ENCODE measurements at places on chromosomes 1 and 21.

GRCh38 chr1:24491577-24492360 lies 10.9 kb upstream of the RCAN3 start:
- peak; percentile 24 for DNase-seq

GRCh38 chr21:44086636-44087425 lies 20.4 kb upstream of the PWP2 start:
- no peak for DNase-seq

- no peak for DNase-seq
Measured at GRCh38 chr1:45059829-45060228, 47.8 kb downstream of the UROD start.

DNA sequence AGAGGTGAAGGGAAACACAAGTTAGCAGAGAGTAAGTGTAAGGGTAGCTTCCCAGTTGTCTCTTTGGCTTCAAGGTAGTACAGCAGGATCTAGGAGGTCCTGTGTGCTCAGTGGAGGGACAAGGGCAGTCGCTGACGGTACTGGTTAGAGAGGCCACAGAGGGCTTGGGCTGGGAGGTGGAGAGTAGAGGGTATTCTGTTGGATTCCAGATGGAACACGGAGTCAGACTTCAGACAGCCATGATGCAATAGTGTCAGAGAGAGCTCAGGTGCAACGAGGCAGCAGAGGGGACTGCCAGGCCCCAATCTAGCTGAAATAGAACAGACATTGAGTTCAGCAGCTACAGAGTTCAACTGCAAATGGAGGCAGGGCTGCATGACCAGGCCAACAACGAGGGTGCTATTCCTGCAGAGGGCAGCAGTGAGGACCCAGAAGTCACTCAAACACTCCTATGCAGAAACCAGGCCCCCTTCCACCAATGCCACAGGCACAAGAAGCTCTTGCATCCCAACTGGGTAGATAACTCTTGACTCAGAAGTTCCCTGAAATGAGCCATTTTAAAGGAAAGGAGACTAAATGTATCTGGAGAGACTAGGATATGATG lies 325.0 kb upstream of the ESRRG start:
- no peak for DNase-seq

DNA sequence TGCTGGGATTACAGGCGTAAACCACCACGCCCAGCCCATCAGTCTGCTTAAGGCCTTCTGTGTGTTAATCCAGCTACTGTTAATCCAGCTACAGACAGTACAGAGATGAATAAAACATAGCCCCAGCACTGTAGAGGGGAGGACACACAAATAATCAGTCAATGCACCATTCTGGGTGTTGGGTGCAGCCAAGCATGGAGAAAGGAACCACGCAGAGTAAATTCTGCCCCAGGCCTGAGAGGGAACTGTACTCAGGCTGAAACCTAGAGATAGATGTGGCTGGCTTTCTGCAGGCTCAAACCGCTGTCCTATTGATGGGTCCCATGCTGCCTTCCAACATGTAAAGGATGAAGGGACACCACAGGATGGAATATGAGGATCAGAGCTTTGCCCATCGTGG lies 136.8 kb upstream of the IGSF21 start:
- DNase-seq: no peak

GRCh38 chr1:183871142-183871541 lies 66.2 kb downstream of the RGL1 start:
- peak; percentile 14 for DNase-seq

- DNase-seq: no peak
Measured at GRCh38 chr1:175878775-175879174, 135.4 kb upstream of the TNR start.

DNA sequence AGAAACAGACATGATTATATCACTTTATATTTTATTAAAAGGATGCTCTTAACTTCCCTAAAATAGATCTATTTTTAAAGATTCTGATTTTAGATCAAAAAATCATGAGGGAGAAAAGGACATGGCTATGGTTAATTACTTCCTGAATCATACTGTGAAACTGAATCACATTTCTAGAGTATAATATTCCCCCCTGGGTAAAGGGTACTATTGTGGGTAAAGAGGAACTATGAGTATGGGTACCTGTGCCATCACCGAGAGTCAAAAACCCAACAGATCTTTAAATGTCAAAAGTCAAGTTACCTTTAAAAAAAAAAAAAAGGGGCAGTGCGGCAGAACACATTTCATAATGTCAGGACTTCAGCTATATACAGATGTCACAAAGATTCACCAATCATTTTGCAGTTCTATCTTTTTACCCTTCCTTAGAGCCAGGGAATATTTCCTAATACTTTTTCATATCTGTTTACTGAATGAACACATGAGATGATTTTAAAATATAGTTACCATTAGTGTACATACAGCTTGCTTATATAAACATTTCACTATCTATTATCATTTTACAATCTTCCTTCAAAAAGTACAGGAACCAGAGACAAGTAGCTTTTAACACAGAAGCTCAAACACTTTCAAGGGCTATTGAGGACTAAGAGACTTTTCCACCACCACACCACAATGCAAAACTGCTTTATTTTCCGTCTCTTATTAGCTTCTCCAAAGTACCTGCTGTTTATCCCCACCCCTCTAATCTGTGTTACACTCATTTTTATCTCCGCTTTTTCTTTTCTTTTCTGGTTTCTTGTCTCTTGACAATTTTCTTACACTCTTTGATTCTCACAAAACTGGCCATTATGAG lies 45.0 kb downstream of the EVI5 start:
- DNase-seq: no peak

GRCh38 chr1:229557200-229557850 lies 1.2 kb downstream of the ABCB10 start:
- peak; percentile 19 for DNase-seq

- DNase-seq: no peak
Measured at GRCh38 chr1:53572815-53573173, 113.6 kb downstream of the DMRTB1 start.

- DNase-seq: no peak
Measured at GRCh38 chr1:223504741-223505140, 111.5 kb downstream of the CCDC185 start.

DNA sequence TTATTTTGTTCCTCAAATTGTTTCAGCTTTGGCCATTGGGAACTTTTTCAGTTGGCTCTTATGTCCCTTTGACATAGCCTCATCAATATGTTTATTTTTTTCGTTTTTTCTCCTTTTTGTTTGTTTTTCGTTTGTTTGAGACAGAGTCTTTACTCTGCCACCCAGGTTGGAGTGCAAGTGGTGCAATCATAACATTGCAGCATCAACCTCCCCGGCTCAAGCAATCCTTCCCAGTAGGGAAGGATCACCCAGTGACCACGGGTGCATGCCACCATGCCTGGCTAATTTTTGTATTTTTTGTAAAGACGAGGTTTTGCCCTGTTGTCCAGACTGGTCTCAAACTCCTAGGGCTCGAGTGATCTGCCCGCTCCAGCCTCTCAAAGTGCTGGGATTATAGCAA lies 8.1 kb downstream of the POLR3GL start:
- no peak for DNase-seq

GRCh38 chr1:25146451-25146855 lies 85.8 kb downstream of the SYF2 start:
- no peak for DNase-seq

DNA sequence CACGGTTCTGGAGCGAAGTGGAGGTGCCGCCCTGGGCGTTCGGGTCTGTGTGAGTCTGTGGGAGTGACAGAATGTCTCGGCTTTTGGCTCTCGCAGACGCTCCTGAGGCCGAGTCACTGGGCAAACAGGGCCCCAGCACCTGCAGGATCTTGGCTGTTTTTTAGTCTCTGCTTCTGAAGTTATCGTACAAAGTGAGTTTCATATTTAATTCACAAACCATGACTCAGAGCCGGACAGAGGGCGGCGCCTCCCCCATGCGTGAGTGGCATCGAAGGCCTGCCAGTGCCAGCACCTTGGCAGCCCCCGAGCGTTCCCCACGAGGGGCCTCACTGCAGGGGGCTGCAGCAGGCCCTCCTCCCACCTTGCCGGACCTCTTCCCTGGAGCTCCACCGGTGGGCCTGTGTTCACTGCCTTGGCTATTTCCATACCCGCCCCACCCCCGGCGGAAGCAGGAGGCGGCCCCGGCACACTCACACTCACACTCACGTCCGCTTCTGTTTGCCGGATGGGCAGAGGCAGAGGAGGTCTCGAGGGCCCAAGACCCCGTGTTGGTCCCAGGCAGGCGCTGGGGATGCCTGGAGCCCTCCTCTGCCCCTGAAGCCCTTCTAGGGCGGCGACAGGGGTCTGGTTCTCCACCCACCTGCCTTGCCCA lies 56.3 kb downstream of the MORN1 start:
- DNase-seq: no peak

DNA sequence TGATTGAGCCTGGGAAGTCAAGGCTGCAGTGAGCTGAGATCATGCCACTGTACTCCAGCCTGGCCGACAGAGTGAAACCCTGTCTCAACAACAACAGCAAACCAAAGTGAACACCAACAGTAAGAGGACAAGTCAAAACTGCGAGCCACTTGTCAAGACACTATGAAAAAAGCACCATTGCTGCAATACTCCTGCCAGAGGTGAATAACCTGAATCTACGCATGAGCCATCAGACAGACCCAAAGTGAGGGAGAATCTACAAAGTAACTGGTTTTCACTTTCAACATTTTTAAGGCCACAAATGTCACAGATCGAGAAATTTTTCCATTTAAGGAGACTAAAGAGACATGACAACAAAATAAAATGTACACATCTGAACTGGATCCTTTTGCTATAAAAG lies 21.9 kb downstream of the SYNJ1 start:
- no peak for DNase-seq

DNA sequence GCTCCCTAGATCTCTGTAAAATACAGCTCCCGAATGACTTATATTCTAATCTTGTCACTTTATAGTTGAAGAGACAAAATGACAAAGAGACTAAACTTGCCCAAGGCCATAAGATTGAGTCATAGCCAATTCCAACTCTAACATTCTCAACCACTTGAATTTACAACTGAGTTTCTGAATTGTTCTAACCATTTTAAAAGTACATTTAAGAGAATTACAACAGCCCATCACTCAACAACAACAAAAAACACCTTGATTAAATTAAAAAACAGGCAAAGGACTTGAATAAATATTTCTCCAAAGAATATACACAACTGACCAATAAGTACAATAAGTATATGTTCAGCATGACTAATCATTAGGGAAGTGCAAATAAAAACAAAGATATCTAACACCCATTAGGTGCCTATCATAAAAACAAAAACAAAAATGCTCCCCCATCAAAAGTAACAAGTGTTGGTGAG lies 8.7 kb upstream of the ADCY10 start:
- DNase-seq: no peak

GRCh38 chr1:193486671-193487229 lies 300.3 kb upstream of the B3GALT2 start:
- DNase-seq: no peak

DNA sequence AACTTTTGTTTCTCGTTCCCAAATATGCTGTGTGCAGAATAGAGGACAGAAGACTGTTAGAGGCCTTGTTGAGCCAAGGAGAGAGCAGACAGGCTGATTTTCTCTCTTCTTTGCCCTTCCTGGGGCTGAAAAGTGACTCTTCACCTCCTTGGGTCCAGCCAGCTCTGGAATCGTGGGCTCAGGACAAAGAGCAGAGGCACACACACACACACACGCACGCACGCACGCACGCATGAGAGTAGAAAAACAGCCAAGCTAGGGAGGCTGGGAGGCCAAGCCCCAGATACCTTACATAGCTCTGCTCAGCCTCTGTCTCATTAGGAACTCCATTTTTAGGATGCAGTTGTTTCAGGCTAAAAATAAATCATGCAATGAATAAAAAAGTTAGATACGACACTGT lies at the start of gene CASQ2:
TSS of gene CASQ2 (minus strand) at position 166 of the 400 bp plus-strand sequence. CDS start 173 bp downstream, outside the sequence.
- no peak for DNase-seq

DNA sequence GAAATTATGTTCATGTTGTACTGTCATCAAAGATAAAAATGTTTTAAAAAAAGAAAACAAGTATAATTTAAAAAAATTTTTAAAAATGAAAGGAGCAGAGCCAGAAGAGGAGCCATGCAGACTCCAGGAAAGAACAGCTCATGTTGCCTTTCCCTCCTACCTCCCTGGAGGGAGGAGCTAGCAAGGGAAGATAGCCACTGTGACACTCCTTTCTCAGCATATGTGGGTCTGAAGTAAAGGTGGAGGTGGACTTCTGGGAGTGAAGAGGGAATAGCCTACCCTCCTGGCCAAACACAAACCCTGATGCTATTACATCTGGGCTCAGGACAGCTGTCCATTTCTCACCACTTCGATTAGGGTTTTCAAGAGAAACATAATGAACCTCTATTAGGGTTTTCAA lies 54.2 kb downstream of the SLC2A1 start:
- no peak for DNase-seq

GRCh38 chr1:98325646-98326440 lies 335.7 kb upstream of the SNX7 start:
- DNase-seq: no peak

GRCh38 chr1:33640114-33640660 lies 167.7 kb downstream of the ZSCAN20 start:
- DNase-seq: no peak

DNA sequence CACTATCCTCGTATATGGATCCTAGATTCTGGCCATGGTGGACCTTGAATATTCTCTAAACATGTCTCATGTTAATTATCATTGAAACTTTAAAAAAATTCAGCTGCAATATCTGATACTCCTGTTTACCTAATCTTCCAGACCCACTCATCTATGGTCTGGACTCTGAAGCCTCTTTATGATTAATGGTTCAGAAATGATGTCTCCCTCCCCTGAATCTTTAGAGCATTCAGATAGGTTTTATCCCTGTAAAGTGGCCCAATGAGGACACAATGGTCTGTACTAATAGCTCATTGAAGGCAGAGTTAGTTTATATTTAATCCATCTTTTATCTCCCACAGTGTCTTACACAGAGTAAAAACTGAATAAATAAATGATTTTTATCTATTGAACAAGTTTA lies 53.0 kb upstream of the DUSP10 start:
- no peak for DNase-seq

DNA sequence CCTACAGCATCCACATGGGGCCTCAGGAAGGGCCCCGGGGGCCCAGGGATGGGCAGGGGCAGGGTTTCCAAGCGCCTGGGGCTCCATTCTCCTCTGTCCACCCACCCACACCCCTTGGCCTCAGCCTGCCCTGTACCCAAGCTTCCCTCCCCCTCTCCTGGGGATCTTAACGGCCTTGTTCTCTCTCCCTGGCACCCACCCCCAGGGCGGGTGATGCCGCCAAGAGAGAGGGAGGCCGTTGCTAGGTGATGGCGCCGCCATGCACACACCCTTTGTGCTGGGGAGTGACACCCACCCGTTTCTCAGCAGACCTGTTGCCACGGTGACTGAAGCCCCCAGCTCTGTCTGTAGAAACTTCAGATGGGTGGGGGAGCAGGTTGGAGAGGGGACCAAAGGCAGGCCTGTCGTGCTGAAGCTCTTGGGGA lies 7.6 kb downstream of the GPR37L1 start:
- DNase-seq: no peak

GRCh38 chr21:39022466-39022862 lies 160.8 kb downstream of the PSMG1 start:
- no peak for DNase-seq

- no peak for DNase-seq
Measured at GRCh38 chr1:204262506-204263253, 48.9 kb upstream of the GOLT1A start.

- no peak for DNase-seq
Measured at GRCh38 chr1:56773341-56774066, 45.7 kb downstream of the FYB2 start.
